ENCODE measurements at places on chromosomes 1 and 21.

DNA sequence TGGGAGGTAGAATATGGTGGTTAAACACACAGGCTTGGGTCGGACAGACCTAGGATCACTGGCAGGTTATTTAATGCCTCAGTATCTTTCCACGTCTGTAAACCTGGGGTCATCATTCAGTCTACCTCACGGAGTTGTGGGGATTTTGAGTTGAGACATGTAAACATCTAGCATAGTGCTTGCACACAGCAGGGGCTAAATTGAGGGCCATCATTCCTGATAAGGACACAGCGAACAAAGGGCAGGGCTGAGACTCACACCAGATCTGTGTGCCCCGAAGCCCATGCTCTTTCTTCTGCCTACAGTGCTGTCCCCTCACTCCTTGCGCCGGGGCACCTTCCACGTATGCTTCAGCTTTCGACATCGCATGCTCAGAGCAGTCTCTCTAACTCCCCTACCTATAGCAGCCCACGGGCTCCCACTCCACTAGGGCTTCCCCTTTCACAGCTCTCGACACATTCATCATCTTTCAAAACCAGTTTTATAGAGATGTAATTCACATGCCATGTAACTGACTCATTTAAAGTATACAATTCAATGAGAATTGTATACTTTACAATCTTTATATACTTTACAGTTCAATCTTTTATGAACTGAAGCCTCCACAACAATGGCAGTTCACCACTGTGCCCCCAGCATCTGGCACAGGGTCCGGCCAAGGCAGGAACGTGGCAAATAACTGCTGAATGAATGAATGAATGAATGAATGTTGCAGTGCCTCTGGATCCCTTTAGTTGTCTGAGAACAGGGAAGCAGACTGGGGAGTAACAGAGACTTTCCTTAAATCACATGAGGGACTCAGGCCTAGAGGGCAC, 48.0 kb downstream of the GPR161 start:
- no peak for DNase-seq

DNA sequence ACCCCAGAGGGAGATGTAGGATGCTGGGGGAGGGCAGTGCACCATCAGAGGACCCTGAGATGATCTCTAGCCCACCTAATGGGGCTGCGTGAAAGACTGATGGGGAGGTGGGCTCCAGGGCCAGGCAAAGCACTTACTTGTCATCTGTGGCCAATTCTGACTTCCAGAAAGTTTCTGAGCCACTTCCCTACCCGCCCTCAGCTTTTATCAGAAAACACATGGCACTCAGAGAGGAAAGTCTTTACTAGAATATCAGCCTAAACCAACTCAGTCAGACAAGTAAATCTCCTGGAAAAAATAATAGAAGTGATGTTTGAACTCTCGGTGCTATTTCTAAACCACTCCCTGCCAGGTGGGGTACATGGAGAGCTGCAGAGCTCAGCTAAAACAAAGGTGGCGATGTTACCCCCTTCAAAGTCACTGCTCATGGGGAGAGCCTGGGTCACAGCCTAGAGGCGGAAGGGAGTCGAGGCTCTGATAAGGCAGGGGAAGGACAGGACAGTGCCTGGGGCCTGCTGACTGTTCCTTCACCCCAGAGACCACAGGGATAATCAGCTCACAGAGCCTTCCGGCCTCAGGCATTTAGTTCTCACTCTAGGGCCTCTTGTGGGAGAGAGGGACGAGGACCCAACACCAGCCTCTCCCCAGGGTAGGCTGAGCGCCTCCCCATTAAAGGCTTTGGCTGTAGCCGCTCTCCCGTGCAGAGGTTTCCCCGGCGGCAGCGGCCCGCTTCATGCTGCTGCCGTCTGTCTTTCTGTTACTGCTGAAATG, 14.2 kb downstream of the SMIM12 start:
- DNase-seq = peak; percentile 97

GRCh38 chr1:216900116-216900620, 176.9 kb upstream of the ESRRG start:
- no peak for DNase-seq

DNA sequence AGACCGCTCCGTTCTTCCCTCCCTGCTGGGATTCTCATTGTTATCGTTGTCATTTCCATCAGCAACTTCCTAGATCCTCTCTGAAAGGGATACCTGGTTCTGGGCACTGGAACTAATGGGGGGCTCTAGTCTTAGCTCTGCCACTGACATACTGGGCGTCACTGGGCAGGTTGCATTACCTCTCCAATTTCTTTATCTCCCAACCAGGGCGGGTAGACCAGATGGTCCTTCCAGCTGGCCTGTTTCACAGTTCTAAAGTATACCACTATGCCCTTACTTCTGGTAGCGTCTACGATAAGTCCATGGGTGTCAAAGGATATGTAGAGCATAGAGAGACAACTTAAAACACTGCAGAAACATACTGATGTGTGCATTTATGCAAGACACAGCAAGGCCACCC, 1.4 kb downstream of the GPR37L1 start:
- DNase-seq = no peak

- DNase-seq = no peak
These were observed 5.5 kb upstream of the IGFN1 start for GRCh38 chr1:201185123-201185453.

DNA sequence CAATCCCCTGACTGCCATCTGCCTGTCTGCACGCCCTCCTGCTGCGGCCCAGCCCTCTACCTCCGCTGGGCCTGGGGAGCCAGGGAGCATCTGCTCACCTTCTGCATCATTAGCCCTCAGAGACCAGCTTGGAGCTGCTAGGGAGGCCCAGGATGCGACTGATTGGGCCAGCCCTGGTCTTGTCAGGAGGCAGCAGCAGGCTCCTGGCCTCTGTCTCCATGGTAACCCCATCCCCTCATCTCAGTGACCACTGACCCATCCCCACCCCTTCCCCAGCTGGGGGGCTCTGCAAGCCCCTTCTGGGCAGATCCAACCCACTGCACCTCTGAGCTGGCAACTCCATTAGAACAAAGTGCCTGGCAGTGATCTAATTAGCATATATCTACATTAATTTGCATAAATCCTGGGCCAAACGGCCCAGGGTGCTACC, 37.7 kb downstream of the NKAIN1 start:
- no peak for DNase-seq

GRCh38 chr1:18047122-18047521, 60.5 kb upstream of the IGSF21 start:
- no peak for DNase-seq

DNA sequence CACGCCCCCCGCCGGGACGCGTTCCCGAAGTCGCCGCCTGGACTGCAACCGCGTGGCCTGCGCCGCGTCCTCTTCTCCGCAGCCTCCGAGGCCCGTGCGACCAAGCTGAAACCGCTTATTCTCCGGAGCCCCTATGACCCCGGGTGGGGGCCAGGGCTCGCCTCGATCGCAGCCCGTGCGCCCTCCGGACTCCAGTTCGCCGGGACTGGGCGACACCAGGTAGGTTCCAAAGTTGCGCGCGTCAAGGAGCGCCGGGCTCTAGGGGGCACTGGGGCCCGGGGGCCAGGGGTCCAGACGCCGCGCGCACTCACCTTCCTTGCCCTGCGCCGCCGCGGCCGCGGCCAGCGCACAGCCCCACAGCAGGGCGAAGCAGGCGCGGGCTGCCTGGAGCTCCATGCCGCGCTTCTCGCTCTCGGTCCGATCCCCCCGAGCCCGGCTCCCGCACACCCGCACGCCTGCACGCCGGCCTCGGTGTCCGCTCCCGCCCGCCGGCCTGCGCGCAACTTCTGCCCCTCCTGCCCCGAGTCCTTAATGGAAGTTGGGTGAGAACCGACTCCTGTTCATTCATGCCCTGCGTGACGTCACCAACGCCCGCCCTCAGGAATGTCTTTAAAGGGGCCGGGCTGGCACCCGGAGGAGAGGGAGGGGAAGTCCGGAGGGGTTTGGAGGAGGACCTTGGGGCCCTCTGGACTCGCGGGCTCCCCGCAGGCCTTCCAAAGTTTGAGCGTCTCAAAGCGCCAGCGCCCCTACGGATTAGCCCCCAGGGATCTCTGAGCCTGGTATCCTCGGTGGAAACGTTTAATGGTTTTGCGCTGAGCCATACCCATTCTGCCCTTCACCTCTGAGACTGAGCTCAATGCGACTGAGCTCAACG, at the start of gene EPHA2:
Gene EPHA2, minus strand, starts transcription at position 533 of the 874 bp plus-strand sequence. Its CDS starts 137 bp downstream, at position 396.
- no peak for DNase-seq

- no peak for DNase-seq
These were observed 137.5 kb upstream of the JUN start for GRCh38 chr1:58921342-58921741.

GRCh38 chr1:170241266-170241851, 95.6 kb downstream of the NTMT2 start:
- no peak for DNase-seq

DNA sequence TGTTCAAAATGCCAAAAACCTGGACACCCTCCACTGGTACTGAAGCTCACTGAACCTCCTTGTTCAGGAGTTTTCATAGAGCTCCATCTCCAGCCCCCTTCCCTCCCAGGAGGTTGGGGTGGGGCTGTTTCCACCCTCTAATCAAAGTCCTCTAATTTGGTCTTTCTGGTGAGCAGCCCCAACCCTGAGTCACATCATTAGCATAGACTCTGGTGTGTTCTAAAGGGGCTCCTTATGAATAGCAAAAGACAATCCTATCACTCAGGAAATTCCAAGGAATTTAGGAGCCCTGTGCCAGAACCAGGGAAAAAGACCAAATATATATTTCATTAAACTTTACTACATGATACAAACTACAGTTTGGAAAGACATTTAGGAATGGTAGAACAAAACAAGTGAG, 13.2 kb upstream of the UBE4B start:
- DNase-seq = no peak

DNA sequence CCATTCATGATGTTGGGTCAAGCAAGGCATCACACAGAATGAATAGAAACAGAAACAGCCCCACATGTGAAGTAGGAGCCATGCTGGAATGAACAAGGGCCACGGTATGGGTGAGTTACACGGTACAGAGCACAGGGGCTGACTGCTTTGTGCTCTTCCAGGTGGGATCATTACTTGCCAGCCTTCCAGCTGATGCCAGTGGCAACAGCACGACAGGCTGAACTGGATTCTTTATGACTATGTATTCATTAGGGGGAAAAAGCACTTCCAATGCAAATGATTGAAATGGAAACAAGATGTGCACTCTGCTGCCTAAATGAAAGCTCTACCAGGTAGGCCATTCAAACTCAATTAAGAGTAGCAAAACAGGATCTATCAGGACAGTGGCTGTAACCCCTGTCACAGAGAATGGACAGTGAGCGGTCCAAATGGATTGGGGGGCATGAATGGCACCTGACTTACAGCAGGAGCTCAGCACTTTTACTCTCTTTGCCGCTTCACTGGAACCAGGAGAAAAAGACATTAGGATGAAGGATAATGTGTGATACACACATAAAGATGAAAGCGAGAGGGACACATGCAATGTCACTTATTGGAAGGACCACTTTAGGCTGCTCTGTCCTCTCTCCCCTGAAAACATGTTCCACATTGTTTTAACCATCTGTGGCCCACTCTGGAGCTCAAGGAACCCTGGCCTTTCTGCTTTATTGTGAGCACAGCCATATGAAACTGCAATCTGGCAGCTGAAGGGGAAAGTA, 23.4 kb upstream of the IRF2BP2 start:
- no peak for DNase-seq

All from CMK (cell line).